Coronary artery (tissue), 2 donors: ENCODE measurements at places on chromosomes 5 and 9.

DNA sequence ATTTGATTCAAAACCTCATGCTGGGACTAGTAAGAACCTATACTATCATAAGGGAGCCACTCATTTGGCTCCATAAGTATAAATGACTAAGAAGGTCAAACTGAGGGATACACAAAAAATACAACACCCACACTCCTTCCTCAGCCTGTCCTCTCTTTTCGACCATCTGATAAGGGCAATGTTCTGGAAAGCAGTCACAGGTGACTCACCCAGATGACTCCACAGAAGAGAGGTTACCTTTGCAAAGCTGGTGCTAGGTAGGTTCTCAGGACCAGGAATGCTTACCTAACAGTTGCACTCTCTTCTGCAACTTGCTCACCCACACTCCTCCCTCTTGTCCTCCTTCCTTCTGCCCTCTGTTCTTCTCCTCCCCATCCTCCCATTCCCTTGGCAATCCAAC, 32.9 kb downstream of the LHFPL2 start:
- DNase-seq: no peak

GRCh38 chr5:173468821-173469251, 140.6 kb upstream of the STC2 start:
- no peak for DNase-seq

DNA sequence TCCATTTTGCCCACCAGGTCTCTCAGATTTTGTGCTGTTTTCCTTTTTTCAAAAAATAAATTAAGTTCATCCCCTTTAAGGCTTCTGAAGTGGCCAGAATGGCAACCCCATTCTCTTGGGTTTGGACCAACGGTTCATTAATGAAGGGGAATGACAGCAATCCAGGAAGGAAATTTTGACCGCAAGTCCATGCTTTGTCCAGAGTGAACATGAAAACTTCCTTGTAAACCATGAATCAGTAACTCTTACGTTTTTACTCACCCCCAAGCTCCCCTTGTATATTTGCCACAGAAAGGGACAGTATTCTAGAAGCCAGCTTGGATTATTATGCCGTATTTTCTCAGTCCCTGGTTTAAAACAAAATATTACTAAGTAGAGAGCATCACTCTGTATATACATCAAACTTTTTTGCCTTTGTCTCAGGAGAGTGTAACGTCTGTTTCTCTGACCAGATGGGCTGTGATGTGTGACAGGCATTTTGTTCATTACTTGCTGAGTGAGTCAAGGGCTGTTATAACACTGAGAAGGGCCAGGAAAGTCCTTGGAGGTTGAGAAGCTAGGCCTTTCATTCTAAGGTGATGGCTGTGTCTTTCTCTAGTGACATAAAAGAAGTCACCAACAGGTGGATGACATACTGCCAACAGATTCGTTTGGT, 148.2 kb downstream of the SMARCA2 start:
- no peak for DNase-seq

GRCh38 chr9:133862585-133863256, 124.6 kb upstream of the SARDH start:
- no peak for DNase-seq

DNA sequence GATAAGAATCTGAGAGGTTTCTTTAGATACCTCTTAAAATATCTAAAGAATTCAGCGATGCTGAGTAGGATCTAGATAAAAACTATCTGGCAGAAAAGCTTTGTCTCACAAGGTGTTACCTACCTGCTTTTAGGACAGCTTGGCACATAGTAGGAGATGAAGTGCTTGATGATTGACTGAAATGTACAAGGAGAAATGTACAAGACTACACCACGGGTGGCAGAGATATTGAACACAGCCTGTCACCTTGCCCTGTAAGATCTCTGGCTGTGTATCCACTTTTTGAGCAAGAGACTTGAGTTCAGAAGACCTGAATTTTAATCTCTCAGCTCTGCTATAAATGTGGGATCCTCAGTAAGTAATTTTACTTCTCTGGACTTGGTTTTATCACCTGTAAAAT, 15.7 kb downstream of the ALDOB start:
- no peak for DNase-seq

DNA sequence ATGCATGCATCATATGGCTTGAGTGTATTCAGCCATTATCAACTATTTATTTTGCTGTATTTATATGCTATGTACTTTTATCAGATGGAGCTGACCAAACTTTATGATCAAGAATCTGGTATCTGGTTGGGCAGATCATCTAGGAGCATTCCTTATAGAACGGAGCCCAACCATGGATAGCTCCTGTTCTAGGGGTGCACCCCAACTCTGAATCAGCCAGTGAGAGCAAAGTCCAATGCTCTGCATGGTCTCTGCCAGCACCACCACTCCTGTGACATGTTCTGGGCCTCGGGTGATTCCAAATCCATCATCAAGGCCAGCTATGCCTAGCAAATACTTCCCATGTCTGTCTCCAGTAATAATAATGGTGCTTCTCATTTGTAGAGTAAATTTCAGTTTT, 517.5 kb downstream of the AGTPBP1 start:
- DNase-seq: no peak

- DNase-seq: no peak
Measured at GRCh38 chr9:112754578-112754977, 4.0 kb downstream of the SNX30 start.

DNA sequence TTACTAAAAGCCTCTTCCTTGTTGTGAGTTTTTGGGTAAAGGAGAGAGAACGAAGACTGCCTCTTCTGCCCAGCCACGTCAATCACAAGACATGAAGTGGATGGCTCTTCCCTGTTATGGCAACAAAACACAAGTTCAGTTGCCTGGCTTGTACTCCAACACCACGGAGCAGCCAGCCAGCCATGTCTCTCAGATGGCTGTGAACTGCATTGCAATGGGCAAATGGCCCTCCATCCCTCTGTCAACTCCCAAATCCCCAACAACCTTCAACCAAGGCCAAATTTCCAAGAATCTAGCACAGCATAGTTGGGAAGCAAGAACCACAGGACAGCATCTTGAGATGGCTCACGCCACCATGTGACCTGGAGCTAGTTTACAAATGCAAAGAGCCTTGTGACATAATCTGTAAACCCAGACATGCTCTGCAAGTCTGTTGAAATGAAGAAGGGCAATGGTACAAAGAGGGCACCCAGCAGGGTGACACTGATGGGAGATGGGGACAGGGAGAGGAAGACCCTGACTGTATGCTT, 53.9 kb downstream of the ZNF366 start:
- no peak for DNase-seq

GRCh38 chr5:152990649-152991048, 499.8 kb upstream of the GRIA1 start:
- no peak for DNase-seq

DNA sequence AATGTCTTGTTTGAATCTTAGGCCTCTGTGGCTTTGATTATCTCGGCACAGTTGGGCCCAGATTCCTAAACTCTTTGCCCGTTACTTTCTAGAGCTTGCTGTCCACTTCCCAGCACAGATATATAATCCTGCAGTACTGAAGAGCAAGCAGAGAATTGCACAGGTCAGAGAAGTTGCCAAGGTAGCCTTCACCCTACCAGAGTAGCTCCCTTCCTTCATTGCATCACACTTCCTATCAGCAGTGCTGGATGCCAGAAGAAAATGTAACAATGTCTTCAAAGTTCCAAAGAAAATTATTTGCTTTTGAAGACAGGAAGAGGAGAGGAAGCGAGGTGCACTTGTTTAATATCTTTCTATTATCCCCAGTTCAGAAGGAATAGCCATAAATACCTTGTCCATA, 38.1 kb upstream of the SPATA31D4 start:
- no peak for DNase-seq

DNA sequence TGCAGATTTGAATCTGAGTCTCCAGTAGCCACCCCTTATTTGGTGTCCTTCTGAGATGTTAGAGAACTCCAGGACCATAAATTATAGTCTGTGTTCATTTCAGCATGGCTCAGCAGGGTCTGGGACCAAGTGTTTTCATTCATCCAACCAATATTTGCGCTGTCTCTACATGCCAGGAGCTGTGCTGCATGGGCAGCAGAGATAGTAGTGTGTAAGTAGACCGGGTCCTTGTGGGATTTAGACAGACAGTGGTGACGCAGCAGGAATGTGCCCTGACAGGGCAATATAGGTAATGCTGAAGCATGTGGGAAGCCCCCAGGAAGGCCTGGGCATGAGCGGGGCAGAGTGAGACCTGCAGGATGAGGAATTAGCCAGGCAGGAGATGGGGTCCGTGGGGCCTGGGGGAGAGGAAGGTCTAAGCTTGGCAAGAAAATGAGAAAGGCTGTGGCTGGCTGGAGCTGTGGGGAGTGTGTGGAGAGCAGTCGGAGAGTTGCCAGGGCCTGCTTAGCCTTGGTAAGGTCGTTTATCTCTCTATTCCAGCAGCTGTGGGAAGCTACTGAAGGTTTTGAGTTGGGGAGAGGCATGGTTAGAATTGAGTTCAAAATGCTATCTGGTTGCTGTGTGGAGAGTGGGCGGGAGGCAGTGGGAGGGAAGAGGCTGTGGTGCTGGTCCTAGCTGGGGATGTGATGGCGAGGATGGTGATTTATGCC, 16.8 kb downstream of the STXBP1 start:
- no peak for DNase-seq

- DNase-seq: no peak
Measured at GRCh38 chr5:145360936-145361335, 474.2 kb downstream of the PRELID2 start.
